ENCODE measurements at places on chromosomes 6 and 20.

DNA sequence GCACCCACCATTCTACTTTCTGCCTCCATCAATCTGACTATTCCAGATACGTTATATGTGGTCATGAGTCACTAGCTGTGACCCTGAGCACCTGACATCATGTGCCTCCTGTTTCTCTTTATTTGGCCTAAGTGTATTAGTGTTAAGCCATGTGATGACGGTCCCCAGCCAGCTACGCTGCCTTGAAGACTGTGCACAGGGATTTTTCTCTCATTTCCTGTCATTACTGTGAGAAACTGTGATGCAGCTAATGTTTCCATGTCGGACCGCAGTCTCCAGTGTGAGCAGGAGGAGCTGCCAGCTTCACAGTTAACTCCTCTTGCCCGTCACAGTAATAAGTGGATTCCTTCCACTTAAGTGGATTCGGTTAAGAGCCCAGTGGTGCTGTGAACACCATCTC lies 9.9 kb upstream of the SPATS1 start:
- no peak for DNase-seq

DNA sequence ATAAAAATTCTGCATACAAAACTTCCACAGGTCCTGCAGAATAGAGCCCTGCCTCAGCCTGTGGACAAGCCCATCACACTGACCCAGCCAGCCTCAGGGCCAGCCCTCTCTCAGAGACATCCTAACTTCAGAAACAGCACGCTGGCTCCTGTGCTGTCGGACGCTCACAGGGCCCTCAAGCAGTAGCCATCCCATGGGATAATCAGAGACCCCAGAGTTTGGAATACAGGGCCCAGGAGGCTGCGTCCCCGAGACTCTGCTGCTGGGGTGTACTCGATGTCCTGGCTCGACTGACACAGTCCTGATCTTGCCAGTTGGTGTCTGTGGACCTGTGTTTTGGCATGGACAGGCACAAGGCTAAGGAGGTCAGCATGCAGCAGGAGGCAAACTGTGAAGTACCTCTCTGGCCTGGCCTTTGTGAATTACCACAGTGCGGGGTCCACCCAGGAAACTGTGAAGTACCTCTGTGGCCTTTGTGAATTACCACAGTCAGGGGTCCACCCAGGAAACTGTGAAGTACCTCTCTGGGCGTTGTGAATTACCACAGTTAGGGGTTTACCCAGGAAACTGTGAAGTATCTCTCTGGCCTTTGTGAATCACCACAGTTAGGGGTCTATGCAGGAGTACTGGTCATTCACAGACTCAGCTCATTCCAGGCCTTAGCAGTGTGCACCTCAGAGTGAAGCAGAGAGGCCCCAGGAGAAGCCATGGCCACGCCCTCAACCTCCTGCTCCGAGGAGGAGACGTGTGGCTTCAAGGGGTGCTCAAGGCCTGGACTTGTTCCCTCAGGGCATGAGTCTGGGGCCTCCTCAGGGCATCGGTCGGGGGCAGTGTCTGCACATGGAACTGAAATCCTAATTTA lies 212.4 kb downstream of the SYNDIG1 start:
- DNase-seq = no peak

- no peak for DNase-seq
Observed at GRCh38 chr20:52035498-52035897, 156.1 kb downstream of the ZFP64 start.

GRCh38 chr6:13445005-13445743 lies 42.2 kb downstream of the GFOD1 start:
- peak; percentile 39 for DNase-seq

DNA sequence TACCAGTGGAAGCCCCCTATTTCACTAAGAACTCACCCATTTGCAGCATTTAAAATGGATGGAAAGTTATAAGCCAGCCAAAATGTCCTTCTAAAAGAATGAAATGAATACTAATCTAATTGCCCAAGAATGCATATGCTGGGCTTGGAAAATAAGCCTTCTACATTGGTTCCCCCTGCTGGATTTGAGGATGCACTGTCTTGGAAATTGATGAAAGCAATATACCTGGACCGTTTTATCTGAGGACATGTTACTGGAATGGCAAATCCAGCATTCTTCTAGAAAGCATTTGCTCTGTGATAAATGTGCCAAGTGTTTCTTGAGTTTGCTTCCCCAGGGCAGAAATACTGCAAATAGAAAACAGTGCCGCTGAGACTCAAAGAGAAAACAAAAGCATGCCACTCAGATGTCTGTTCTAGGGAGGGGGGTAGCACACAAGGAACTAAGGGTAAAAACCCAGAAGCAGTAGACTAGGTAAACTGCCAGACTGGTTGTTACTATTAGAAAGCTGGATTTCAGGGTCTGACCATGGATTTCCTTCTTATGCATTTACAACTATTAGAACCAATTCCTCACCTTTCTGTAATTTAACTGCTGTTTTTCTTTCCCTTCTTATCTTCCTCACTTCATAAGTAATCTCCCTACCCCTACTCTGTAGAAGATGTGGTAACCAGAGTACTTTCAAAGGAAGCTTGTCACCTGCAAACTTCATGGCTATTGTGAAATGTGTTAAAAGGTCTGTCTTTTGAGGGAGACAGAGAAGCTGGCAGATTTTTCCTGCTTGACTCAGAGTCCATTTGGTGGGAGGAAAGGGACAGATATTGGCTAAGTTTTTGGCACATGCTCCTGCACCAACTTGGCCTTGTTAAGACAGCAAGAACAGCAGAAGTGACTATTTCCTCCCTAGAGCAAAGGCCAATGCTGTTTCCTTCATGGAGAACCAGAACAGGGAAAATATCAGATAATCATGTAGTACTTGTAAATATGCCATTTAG lies 642.6 kb downstream of the KIF16B start:
- DNase-seq = no peak

GRCh38 chr20:57034001-57034400 lies 232.4 kb downstream of the BMP7 start:
- no peak for DNase-seq

All from stimulated activated CD4-positive, alpha-beta T cell treated with anti-CD3 and anti-CD28 coated beads, Interleukin-4, amount 100 ng/mL, for 1 hour (primary cell).